ENCODE measurements at places on chromosomes 3 and 15.

DNA sequence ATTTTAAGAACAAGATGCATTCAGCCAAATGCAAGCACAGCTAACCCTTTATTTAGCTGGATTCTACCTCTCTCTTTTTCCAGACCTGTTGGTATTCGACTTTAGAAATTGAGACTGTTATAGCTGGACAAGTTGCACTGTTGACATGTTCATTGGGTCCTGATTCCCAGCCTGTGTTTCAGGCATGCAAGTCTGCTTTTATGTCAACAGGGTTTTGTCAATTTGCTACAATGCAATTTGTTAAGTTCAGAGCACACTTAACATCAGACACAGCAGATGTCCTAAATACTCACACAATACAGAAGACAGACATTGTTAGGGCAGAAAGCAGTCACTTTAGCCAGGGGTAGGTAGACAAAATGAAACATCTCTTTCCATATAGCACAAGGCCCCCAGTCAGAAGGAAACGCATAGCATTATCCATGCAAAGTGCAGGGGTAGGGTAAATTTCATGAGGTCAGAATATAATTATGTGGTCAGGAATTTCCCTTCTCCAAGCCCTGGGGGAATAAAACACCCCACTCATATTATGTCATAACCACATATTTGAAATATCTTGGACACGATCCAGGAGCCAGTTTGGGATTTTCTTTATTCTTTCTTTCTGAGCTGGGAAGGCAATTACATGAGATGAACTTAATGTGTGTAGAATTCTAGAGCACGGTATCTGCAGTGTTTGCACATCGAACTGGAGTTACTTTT is 504.1 kb downstream of the NTRK3 start:
- DNase-seq = peak; percentile 30

DNA sequence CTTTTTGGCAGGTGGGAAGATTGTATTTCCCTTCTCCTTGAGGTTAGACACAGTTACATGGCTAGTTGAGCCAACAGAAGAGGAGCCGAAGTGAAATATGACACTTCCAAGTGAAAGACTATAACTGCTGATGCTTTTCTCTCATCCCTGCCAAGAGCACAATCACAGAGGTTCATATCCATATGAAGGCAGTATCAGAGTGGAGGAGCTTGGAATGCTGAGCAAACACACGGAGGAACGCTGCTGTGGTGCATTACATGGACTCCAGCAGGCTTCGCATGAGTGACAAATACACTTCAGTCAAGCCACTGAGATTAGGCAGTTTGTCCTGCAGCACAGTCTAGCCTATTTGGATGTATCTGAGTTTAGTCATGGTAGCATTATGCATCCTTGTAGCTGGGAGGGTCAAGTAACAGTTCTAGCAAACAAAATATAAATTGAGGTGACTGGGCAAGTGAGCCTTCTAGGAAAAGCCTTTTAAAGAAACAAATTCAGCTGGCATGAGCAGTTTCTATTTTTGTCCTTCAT is 5.4 kb downstream of the IQCF6 start:
- no peak for DNase-seq

- DNase-seq = no peak
These were observed 73.2 kb downstream of the TLE3 start for GRCh38 chr15:70024521-70024920.

DNA sequence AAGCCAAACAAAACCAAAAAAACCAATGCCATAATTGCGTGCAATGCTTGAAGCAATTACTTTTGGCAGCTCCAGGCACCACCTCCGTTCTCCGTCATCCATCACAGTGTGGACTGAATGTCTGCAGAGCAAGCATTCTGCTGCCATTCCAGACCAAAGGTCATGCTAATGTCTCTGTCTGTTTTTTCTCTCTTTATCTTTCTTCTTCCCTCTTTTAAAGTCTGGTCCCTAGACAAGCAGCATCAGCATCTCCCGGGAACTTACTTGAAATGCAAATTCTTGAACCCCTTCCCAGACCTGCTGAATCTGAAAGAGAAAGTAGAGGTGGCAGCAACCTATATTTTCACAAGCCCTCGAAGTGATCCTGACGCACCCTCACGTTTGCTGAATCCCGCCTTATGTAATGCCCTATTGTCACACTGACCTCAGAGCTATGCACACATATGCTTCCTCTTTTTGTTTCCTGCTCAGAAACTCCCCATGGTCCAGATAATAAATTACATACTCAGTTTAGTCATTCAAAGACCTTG is 297.3 kb upstream of the PROK2 start:
- DNase-seq = peak; percentile 89

Data from suppressor macrophage (primary cell).